Neural progenitor cell (in vitro differentiated cells): ENCODE measurements at places on chromosomes 11 and 22.

DNA sequence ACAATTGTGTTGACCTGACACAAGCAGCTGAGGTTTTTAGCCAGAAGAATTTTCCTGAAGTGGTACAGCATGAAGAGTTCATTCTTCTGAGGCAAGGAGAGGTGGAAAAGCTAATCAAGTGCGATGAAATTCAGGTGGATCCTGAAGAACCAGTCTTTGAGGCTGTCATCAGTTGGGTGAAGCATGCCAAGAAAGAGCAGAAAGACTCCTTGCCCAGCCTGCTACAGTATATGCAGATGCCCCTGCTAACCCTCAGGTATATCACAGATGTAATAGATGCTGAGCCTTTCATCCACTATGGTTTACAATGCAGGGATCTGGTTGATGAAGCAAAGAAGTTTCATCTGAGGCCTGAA is 12.9 kb upstream of the SCARF2 start:
- no peak for DNase-seq

DNA sequence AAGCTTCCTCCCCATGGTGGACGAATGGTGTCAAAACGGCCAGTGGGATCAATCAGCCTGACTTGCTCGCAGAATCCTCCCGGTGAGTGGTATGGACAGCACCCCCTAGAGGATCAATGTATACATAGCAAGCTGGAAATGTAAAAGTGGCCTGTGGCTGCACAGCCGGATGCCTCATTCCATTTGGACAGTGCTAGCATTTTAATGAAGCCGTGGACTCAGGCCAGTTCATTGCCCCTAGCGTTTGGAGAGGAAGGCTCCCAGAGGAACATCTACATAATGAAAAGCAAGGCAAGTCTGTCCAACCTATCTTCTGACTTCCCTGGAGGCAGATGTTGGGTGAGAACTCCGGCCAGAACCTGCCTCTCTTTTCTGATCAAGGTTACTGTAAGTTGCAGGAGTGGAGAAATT is 942.3 kb downstream of the NTM start:
- peak; percentile 70 for DNase-seq

DNA sequence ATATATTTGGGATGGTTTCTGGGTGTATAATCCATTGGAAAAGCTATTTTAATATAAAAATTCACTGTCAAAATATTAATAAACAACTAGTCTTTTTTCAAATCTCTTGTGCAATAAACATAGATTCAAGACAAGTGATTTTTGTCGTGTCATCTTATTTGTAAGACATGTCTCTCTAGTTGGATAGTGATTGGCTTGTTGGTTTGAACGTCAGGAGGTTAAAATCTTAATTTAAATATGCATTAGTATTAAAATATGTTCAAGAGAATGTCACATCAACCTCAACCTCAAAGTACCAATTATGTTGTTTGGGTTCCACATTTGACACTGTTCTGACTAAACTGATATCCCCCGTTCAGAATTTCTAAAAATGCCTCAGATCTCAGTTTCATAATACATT is 287.6 kb downstream of the CASP12 start:
- no peak for DNase-seq

DNA sequence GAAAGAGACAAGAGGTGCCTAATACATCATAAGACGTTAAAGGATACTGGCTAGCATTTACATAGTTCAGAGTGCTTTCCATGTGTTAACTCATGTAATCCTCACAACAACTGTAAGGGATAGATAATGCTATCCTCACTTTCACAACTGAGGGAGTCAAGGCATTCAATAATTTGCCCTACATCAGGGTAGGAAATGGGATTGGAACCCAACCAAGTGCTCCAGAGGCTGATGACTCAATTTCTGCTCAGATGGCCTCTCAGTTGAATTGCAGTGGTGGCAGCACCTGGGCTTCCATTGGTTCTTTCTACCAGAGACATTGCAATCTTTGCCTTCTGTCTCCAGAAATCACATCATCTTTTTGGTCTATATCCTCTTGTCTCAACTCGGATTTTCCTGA is 232.9 kb downstream of the ETS1 start:
- no peak for DNase-seq

DNA sequence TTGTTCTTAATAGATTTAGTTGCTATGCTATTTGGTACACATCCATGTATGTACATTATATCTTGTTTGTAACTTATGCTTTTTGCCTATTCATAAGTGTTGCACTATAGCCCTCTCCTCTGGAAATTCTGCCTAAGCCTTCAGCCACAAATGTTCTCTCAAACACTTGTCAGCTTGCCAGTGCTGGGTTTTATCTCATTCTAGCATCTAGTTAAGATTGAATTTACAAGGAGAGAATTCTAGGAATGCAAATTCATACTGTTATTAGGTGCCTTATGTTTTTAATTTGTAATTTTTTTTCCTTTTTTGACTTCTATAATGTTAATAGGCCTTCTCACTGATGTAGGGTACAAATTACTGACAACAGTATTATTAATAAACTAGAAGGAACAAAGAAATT is 14.6 kb upstream of the CTSC start:
- no peak for DNase-seq

- no peak for DNase-seq
Observed at GRCh38 chr22:34620832-34621231, 445.1 kb upstream of the ISX start.

DNA sequence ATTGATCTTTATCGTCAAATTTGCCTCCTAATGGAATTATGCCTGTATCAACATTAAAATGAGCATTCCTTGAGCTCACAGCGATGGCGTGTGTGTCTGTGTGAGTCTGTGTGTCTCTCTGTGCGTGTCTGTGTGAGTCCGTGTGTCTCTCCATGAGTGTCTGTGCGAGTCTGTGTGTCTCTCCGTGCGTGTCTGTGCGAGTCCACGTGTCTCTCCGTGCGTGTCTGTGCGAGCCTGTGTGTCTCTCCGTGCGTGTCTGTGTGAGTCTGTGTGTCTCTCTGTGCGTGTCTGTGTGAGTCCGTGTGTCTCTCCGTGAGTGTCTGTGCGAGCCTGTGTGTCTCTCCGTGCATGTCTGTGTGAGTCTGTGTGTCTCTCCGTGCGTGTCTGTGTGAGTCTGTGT is 326.5 kb upstream of the B3GAT1 start:
- DNase-seq: no peak

GRCh38 chr11:62142043-62142375 is 18.2 kb downstream of the INCENP start:
- no peak for DNase-seq

- DNase-seq: peak; percentile 76
Observed at GRCh38 chr22:32202539-32203180, 2.2 kb downstream of the RFPL2 start.

DNA sequence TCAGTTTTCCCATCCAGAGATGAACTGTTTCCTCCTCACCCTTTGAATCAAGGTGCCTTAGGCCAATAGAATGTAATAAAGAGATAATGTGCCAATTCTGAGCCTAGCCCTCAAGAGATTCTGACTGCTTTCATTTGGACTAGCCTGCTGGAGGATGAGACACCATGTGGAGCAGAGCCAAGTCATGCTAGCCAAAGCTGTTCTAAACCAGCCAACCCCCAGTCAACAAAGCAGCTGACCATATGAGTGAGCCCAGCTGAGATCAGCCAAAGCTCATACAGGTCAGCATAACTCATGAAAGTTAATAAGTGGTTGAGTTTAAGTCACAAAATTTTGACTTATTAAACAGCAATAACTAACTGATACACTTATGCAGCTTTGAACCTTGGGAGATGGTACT is 66.7 kb upstream of the DBX1 start:
- no peak for DNase-seq

DNA sequence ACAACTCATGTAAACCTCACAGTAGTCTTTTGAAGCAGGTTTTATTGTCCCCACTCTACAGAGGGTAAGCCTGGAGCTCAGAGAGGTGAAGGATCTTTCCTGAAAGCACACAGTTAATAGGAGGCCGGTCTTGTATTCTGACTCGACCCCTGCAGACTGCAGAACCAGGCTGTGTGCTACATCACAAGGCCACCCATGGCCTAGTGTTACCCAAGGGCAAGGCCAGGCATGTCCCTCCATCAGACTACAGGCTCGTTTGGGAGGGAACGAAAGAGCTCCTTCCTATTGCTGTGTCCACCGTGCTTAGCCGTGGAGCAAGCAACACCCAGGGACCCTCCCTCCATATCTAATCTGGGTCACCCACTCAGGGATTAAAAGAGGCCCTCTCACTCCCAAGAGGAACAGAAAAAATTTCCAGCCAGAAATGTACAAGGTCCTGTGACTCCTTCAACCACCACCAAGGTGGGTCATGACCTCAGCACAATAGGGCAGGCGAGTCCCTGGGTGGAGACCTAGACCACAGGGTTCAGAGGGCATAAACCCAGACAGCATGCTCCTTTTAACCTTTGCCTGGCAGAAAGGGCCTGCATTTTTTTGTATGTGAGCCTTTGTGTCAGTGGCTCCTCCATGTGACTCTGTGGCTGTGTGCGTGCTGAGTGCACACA is 6.3 kb upstream of the SMIM35 start:
- DNase-seq: no peak

GRCh38 chr22:45896964-45897538 is 79.9 kb downstream of the WNT7B start:
- DNase-seq: no peak

DNA sequence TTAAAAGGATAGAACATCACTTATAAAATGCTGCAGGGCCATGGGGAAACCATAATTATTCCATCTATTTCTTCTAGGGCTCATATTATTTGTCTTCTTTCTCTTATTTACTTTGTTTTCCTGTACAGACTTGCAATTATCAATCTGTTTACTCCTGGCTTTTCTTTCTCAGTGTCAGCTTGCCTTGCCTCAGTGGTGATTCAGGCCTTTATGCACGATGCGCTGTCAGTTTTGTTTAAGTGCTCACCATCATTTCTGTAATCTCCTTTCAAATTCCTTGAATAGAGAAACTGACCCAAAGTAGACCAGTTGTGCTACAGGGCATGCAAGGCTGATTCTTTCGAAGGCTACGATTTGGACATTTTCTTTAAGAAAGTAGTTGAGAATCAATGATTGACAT is 4.7 kb downstream of the PDHX start:
- DNase-seq: no peak

DNA sequence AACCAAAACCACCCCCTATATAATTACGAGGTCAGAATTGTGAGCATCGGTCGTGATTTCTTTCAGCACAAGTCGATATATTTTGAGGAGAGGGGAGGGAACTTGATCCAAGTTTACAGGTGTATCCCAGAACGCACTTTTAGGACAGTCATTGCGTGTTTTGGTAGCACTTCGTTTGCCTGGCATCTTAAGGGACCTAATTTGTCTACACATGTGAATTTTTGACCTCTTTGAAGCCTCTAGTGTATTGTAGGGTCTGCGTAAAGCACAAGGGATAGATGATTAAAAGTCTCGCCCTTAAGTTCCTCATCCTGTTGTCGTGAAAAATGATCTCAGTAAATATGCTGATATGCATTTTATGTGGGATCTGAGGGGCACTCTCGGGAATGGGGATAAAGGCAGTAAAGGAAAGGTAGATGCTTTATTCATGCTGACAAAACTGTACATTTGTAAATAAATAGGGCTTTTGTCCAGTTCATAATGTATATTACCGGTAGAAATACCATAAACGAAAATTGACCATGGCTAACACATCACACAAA is 632 bp upstream of the CCDC34 start:
- no peak for DNase-seq

DNA sequence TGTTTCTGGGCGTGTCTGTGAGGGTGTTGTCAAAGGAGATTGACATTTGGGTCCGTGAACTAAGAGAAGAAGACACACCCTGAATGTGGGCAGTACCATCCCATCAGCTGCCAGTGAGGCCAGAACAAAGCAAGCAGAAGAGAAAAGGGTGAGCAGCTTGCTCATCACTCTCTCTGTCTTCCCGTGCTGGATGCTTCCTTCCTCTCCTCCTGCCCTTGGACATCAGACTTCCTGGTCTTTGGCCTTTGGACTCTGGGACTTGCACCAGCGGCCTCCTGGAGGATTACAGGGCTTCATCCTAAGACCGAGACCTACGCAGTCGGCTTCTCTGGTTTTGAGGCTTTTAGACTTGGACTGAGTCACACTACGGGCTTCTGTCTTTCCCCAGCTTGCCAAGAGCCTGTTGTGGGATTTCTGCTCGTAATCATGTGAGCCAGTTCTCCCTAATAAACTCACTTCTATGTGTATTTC is 18.8 kb downstream of the APOL2 start:
- peak; percentile 31 for DNase-seq

- DNase-seq: no peak
Observed at GRCh38 chr11:29272019-29272654, 744.7 kb downstream of the KCNA4 start.

DNA sequence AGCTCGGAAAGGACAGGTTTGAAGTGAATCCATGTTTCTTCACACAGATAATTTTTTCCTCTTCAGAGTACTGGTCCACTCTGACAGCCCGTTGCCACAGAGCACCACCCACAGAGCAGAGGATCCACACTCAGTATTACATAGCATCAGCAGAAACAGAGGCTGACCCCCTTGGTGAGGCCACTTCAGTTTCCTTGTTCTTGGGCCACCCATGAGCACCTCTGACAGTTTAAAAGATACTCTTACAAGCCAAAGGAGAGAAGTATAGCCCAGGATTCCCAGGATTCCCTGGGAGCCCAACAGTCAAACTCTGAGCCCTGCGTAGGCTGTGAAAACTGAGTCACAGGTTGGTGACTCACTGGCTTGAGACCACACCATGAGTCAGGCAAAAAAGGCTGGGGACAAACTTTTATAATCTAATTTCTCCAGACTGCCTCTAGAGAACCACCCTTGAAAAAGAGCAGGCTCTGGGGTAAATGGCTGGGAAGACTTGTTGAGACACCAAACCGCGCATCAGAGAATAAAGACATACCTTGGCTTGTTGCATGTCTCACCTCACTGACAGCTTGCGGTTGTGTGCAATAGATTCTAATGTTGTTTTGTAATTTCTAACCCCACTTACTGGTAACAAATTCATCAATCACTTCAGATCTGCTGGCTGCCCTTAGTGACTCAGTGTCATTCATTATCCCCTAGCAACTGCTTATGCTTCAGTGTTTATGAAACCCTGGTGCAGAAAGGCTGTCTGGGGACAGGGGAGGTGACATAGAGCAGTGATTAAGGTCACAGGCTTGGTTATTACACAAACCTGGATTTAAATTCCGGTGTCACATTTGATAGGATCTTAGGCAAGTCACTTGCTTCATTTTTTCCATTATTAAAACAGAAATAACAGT is 56.9 kb upstream of the PRSS23 start:
- no peak for DNase-seq

GRCh38 chr11:34308913-34309585 is 48.8 kb downstream of the ABTB2 start:
- no peak for DNase-seq

DNA sequence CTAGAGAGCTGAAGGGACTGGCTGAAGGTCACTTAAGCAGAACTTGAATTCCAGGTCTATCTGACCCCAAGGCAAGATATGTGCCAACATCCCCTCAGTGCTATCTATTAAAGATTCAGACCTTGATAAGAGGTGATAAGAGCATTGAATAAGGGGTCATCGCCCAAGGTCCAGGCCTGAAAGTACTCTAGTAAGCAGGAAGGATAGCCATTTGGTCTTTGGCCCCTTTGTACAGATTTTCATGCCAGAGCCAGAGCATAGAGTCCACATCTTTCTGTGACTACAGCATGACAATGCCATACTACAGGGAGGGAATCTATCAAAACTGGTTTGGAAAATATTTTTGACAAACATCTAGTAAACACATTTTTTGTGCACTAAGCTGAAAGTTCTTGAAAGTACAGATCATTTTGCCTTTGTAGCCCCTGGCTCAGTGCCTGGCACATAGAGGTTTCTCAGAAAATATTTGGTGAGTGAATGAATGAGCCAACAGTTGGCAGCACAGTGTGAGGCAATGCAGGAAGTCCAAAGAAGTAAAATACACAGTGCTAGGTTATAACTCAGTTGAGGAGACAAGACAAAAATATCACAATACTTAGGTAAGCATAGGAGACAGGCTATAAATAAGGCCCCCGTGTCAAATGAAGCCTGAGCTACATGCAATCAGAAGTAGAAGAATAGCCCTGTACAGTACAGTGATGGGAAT is 15.1 kb upstream of the RRAS2 start:
- no peak for DNase-seq
